ENCODE measurements at places on chromosomes 1 and 21.

- DNase-seq: no peak
These were observed 12.4 kb downstream of the SLC30A1 start for GRCh38 chr1:211566431-211567025.

DNA sequence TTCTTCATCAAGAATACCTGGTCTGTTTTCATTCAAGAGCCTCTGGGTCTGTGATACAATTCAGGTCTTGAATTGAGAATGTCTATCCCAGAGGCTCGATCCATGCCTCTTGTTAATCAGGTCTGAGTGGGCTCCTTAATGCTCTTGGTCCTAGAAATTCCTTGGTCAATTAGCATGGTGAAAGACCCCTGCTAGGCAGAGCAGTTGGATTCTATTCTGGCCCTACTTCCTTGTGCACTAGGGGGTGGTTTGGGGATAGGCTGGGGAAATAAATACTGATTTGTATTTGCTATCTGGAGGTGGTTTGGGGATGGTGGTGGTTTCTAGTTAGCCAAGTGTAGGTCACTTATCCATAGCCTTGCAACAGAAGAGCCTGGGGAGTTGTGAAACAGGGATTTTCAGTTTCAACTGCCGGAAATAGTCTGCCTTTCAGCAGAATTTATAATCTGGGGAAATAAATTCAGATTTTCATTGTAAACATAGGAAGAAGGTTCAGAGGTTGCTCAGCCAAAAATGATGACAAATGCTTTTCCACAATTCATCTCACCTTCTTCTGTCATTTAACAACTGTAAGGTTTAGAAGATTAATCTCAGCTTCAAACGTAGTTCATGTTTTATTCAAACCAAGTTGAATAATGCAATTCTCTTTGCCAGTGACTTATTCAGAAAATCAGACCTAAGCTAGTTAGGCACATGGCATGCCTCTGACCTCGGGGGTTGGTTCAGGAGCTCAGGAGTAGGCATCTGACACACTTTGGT, 22.2 kb upstream of the SCAF4 start:
- DNase-seq: no peak

DNA sequence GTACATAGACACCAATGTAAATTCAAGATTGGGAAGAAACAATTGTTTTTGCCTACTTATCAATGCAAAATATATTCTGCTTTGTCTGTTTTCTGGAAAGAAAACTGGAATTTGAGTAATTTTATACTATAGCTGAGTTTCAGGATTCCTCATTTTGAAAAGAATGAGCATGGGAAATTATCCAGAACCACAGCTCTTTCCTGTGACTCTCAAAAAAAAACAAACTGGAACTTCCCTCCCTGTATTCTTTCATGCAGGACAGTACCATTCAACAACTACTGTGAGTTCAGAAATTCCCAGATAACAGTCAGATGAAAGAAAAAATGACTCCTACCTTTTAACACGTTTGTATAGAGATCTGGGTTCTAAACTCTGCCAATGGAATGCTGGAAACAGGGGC, 372.4 kb downstream of the TGFB2 start:
- DNase-seq: peak; percentile 83

- no peak for DNase-seq
These were observed 11.1 kb downstream of the TENT5C start for GRCh38 chr1:117616967-117617366.

DNA sequence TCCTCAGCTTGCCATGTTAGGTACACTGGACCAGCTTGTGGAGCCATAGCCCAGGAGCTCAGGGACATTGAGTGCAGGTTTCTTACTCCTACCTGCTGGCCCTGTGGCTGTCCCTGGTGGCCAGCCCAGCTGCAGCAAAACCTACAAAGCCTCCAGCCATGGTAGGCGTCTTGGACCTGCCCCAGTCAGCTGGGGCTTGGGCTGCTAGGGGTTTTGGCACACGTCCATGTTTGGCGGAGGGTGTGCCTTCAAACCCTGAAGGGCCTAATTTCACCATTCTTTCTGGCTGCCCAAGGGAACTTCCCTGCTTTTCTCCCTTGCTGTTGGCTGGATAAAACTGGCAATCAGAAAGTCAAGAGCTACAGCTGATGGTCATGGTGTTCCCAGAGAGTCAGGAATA, 25.4 kb downstream of the HMGCS2 start:
- DNase-seq: no peak

DNA sequence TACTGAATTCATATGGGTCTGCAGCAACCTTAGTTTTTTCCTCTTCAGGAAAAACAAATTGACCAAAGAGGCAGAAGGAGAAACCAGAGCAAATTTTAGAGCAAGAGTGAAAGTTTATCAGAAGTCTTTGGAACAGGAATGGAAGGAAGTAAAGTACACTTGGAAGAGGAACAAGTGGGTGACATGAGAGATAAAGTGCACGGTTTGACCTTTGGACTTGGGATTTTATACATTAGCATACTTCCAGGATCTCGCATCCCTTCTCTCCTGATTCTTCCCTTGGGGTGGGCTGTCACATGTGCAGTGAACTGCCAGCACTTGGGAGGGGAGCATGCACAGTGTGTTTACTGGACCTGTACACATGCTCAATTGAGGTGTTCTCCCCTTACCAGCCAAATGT, 754.8 kb upstream of the ADAMTS5 start:
- no peak for DNase-seq

- no peak for DNase-seq
These were observed 354.8 kb upstream of the NFIA start for GRCh38 chr1:60727552-60727951.

DNA sequence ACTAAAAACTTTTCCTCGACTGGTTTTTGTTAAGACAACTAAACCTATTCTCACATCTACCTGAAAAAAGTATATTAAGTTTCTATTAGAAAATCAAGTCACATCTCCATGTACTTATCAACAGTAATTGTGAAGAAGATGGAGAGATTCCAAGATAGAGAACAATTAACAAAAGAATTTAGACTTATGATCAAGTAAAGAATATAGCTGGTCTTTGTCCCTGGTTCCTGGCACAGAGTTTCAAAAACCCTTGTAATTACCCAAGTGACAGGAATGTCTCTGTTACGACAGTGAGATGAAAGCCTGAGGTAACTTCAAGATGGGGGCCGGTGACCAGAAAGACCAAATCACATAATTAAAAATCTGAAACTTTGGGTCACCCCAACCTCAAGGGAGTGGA, 91.6 kb downstream of the ASH1L start:
- DNase-seq: no peak

DNA sequence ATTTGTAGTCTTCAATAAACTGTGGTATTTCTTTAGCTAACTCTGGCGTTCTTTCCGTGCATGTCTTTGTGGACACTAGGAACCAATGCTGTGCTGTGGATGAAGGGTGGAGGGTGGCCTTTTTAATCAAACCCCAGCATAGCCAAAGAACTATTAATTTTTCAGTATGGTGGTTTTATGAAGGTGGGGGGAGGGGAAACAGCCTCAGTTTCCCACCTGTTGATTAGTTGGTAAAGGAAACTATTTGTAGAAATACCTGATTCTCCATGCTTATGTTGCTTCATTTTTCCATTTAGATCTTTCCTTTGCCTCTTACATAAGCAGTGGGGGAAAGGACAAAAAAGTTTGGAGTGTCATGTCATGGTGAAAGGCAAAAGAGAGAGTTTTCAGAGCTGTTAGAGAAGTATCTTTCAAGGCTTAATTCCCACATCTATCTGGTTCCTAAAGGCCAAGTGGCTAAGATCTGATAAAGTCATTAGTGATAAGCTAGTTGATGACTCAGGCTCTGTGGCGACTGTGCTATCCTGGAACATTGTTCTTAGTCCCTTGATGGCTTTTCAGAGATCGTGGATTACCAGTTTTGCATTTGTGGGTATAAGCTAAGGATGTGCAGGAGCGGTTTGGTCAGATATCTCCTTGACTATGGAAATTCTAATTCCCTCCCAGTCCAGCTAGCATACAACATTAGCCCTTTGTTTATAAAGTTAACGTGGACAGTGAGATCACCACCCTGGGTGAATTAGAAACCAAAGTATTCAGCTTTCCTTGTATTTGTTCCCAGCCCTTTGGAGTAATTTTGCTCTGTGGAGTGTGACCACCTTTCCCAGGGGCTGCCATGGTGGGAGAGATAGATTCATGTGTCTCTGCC, 8.7 kb upstream of the HAX1 start:
- no peak for DNase-seq

GRCh38 chr21:45529785-45530422, 12.3 kb downstream of the SLC19A1 start:
- DNase-seq: no peak

DNA sequence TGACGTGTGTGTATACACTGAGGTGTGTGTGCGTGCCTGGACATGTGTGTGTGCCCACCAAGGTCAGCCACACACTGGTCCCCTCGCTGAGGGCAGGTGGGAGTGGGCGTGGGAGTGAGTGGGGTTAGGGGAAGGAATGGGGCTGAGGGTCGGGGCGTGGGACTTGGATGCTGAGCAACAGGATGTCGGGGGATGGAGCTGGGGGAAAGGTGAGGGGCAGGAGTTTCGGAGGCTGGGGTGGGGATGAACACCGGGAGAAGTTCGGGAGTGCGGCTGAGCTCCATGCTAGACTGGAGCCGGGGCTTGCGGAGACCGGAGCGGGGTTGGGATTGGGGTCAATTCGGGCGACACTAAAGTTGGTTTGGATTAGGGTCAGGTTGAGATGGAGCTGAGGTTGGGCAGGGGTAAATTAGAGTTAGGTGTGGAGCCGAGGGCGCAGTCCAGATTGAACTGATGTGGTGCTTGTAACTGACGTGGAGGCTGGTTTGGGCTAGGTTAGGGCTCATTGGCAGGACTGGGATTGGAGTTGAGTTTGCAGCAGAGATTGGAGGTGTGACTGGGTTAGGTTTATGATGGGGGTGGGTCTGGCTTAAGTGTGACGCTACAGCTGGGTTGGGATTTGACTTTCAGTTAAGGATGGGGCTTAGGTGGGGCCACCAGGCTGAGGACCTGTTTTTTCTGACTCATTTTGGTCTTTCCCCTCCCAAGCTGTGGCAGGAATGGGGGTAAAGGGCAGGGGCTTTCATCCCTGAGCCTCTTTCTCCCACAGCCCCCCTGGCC, 3.3 kb upstream of the GUCA2A start:
- DNase-seq: no peak

DNA sequence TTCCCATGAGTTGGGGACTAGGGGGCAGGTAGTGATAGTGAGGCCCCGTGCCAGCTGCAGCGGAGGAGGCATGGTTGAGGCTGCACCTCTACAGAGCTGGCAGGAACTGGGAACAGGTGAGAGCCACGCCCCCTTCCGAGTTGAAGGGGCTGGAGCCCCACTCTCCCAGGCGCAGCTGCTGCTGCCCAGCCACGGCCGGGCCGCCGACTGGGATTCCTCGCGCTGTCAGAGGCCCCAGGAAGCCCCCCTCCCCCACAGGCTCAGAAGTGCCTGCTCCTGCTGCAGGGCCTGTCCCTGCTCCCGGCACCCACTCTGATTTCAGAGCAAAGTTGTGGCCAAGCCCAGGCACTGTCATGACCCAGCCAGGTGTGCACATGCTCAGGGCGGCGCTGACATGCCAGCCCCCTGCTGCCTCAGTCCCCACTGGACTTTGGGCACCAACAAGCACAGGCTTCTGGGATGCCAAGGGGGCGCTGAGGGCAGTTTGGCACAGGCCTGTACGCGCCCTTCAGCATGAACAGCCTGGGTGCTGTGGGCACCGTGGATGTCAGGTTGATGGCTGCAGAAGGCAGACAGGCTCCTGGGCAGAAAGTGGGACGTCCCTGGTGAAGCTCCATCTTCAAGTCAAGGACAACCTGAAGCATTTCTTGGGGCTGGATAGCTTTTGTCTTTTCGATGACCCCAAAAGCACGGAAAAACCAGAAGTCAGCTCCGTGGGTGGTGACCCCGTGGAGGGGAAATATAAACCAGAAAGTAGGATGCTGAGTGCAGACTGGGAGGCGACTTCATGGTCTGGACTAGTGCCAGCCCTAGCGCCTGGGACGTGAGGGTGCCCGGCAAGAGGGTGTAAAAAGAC, 121.5 kb downstream of the SIM2 start:
- DNase-seq: no peak

DNA sequence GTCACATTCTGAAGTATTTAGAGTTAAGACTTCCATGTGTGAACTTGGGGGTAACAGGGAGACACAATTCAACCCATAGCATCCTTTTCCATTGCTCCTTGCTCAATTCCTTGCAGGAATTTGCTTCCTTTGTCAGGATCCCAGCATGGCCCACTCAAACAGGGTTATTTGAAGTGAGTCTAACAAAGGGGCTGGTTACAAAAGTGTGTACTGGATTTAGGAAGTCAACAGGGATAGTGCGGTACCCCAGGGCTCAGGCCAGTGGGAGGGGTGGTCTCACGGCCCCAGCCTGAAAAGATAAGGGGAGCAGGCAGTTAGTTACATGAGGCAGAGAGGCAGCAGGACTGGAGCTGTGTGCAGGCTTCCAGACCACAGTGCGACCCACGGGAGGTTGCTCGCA, 14.4 kb downstream of the LRRC38 start:
- DNase-seq: no peak

DNA sequence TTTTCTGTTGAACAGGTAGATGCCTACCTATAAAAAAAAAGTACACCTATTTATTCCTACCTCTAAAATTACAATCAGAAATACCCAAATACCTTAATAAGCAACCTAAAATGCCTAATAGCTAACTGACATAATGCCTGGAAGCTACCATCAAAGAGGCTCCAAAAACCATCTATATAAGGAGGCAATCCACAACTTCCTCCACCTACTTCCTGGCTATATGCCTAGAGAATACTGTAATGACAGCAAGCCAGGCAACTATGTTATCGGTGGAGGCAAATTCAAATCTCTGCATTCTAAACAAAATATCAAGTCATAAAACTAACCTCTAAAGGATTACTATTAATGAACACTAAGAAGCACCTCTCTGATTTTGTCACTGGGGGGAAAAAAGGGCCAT, 10.1 kb downstream of the ZNF644 start:
- peak; percentile 15 for DNase-seq

- DNase-seq: no peak
These were observed 136.7 kb downstream of the TLR5 start for GRCh38 chr1:223006371-223006770.

GRCh38 chr1:96049759-96050409, 671.7 kb upstream of the PTBP2 start:
- DNase-seq: no peak

DNA sequence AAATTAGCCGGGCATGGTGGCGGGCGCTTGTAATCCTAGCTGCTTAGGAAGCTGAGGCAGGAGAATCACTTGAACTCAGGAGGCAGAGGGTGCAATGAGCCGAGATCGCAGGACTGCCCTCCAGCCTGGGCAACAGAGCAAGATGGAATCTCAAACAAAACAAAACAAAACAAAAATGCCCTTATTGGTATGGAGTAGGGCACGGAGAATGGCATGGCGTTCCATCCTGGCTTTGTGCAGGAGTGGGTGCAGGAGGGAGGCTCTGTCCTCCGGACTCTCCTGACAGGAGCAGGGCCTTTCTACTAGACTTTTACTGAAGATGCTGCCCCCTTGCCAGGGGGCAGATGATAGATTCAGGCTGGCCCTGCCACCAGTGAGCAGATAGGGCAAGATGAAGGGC, 1.0 kb downstream of the TMEM61 start:
- DNase-seq: no peak
